HFFc6 (cell line): ENCODE measurements at places on chromosomes 2 and 18.
A peak's percentile ranks its signal among the peaks of the same experiment; 100 is the strongest.

DNA sequence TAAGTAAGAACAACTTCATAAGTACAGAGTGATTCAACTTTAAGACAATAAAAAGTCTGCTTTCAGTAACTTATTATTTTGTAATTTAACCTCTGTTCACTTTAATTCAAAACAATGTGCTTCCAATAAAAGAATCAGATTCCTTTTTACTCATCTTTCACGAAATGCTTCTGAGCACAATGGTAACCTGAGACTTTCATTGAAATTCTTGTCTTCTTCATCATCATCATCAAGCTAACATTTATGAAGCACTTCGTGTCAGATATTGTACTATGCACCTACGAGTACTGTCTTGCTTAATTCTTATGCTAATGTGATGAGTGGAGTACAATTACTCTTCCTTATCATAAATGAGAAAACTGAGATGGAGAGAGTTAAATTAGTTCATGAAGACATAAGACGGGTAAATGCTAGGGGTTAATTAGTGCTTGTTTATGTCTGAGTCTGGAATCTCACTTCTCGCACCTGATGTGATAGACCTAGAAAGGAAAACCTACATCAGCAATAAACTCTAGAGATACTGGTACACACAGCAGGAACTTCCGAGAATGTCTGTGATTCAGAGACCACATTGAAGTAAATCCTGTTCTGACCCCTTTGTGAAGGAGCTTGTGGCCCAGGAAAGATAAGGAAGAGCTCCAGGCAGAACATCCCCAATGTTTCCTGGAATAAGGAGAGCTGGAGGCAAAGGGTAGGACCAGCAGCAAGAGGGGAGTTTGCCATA is 227.6 kb upstream of the ETAA1 start:
- peak; percentile 36 for DNase-seq

- DNase-seq: no peak
Observed at GRCh38 chr2:166238176-166238575, 110.4 kb upstream of the SCN1A start.

DNA sequence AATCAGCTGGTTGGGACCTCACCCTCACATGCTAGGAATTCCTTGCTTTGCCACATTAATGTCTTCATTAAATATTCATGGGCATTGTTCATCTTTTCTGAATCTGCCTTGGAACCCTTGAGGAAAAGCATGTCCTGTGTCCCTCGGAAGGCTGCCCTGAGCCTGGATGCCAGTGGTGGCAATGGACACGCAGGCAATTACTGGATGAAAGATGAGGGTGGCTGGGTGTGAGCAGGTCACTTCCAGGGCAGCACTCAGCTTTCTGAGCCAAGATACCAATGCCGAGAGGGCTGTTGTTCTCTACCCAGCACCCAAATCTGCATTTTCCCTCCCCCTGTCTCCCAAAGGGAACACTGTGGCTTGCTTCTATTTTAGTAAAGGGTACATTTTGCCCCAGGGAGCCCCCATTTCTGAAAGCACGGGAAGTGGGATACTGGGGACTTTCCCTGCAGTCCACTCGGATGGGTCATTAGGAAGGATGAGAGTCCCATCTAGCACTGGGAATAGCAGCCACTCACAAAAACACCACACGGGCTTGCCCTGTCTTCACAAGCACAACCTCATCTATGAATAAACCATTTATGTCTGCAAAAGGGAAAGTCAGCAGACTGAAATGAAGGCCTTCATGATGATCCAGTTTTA is 234.8 kb downstream of the SOX11 start:
- DNase-seq: no peak

GRCh38 chr2:10900216-10901109 is 11.3 kb upstream of the KCNF1 start:
- DNase-seq: no peak

GRCh38 chr18:49525981-49526380 is 35.9 kb upstream of the LIPG start:
- no peak for DNase-seq

- DNase-seq: no peak
Observed at GRCh38 chr18:46477425-46478011, 179.5 kb downstream of the LOXHD1 start.

DNA sequence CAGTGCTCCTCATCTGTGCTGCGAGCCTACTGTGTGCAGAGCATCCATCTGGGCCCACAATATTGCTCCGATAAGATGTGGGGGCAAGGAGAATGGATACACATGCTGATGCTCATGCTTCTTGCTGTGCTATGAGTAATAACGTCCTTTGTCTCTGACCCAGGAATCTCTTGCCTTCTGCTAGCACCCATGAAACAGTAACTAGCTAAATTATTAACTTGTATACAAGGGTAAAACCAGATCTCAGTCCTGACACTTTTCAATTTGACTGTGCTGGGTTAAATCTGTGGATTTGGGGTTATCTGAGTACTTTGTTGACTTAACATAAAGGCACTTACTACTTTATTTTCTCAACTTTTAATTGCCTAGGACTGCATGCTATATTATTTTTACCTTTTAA is 357.6 kb downstream of the SLC4A3 start:
- DNase-seq: no peak

DNA sequence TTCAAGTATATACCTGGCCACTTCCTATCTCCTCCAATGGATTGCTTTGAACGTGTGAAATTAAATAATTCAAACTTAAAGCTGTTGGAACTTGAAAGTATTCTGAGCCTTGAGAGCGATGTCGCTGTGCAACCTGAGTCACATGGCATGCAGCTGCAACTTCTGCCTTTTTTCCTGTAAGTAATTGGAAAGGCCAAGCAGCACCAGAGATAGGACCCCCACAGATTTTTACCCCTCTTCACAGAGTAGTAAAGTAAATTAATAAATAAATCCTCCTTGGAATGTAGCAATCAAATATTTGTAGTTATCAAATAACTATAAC is 3.2 kb upstream of the RNF149 start:
- no peak for DNase-seq

DNA sequence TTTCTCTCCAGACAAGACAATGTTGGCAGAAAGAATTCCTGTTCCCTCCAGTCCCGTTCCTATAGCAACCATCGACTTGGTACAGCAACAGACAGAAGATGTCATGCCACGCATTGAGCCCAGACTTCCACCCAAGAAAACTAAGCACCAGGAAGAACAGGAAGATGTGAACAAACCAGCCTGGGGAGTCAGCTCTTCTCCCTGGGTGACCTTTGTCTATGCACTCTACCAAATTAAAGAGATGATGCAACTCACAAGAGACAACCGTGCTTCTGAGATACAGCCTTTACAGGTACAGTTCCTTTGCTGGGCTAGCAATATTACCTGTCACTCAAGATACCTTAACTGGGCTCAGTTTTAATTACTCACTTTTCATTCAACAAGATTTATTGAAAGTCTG is 37.1 kb downstream of the NEMP2 start:
- no peak for DNase-seq

- DNase-seq: no peak
Observed at GRCh38 chr2:12624905-12625598, 91.7 kb upstream of the TRIB2 start.

DNA sequence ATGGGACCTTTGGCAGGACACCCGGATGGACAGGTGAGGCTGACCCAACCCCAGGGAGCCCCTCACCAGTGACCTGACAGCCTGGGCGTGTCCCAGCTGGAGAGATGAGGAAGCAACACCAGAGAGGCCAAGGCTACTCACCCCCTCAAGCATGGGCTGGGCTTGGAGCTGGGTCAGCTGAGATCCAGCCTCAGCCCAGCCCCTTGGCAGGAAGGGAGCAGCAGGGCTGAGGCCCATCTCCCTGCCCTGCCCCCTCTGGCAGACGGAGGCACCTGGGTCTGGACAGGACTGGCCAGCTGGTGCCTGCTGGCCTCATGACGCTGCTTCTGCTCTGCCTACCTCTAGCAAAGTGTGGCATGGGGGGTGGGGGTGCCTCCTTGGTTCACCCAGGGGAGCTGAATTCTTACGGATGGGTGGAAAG is 37.8 kb downstream of the HS6ST1 start:
- no peak for DNase-seq

DNA sequence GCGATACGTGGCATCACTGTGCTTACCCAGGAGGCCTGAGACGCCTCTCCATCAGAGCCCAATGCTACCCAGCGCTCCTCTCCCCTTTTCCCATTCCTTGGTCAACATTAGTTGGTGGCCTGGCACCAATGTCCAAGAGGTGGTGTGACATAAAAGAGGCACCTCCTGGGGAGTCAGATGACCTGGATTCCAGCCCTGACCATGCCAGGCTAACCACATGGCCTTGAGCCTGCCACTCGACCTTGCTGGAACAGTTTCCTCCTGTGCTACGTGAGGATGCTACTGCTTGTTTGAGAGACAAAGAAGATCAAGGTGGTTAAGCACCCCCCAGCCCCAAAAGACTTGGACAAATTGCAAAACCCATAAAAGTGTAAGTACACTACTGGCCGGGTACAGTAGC is 76.6 kb downstream of the INPP4A start:
- DNase-seq: no peak

- no peak for DNase-seq
Observed at GRCh38 chr2:142220901-142221300, 90.1 kb upstream of the LRP1B start.

DNA sequence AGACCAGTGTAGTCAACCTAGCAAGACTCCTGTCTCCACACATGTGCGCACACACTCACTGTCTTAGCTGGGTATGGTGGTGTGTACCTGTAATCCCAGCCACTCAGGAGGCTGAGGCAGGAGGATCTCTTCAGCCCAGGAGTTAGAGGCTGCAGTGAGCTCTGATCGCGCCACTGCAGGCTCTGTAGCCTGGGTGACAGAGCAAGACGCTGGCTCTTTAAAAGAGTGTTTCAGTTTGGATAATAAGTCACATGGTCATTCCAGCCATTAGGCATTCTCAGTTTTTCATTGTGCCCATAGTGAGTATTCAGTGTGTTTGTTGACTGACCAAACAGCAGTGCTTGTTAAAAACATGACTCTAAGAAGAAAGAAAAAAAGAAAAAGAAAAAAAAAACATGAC is 31.0 kb downstream of the RAB10 start:
- no peak for DNase-seq
